ENCODE measurements at places on chromosomes 3 and 15.

DNA sequence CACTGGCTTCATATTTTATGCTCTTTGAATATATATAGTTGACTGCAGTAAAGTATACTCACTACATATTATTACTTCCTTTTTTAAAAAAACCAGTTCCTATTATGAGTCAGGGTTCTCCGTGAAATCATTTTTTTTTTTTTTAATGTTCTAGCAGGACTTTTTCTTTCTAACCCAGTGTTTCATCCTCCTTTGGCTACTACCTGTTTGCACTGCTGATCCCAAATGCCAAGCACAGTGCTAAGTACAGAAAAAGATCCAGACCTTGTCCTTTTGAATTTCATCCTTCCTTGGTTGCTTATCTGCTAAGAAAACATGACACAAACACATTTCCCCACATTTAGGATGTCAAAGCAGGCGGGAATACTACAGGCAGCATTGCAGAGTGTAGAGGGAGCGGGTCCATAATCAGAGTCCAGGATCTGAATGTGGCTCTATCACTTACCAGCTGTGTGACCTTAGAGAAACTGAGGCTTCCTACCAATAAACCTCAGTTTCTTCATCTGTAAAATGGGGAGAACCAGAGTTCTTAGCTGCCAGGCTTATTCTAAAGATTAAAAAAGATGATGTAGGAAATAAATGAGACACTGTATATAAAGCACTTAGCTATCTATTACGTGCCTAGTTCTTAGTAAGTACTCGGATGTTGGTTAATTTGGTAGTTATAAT, 37.2 kb upstream of the ANPEP start:
- no peak for DNase-seq

DNA sequence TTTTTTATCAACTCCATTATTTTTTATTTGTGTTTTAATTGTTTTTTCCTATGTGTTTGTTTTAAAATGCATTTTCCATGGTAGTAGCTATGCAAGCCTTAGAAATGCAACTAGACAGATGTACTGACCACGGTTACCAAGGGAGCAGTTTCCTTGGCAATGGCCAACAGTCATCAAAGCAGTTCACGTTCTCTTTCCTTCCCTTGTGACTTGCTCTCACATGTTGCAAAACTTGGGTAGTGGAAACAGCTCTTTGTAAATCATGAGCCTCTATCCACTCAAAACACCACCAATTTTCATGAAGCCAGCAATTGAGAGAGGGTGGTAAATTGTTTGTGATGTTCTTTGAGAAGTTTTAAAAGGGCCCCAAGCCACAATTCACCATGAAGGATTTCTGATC, 499.4 kb upstream of the MDFIC2 start:
- DNase-seq = no peak

DNA sequence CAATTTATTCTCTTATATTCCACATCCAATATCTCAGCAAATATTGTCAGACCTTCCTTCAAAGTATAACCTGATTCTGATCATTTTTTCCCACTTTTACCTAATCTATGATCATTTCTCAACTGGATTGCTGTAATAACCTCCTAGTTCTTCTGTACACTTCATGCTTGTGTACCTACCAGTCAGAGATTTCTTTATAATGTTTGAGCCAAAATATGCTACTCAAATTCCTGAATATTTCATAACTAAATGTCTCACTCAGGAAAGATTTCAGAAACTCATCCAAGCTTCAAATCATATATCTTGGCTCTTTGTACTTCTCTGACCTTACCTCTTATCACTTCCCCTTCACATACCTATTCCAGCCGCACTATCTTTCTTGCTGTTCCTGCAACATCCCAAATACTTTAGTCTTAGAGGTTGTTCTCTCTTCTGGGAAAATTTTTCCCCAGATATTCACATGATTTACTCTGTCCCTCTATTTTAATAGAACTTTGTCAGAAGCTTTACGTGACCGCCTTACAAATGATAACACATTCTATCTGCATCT, 20.0 kb downstream of the BCHE start:
- no peak for DNase-seq

GRCh38 chr3:127030508-127031412, 47.8 kb downstream of the PLXNA1 start:
- no peak for DNase-seq

DNA sequence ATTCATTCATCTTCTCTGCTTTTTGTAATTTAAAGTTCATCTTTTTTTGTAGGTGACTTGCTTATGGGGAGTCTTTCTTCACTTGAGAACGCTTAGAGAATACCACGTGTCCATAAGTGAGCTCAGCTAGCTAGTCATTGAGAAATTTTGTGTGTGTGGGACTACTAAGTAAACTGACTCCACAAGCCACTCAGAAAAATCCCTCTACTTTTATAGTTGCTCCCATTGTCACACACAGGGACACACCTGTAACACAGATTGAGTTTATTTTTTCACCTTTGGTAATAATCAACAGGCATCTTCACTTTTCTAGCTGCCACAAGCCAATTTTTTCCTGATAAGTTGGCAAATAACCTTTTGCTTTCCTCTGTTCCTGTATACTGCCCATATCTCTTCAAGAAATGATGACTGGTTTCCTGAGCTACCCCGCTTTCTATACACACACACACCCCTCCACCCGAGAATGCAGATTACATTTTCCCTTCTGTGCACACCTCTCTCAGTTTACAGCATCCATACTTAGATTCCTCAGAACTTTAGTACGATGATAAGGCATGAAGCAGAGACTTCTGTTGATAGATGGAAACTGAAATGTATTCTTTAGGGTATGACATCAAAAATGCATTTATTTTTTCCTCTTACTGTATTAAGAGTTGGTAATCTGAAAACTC, 4.6 kb downstream of the TSC22D2 start:
- no peak for DNase-seq

Measured in stimulated activated CD4-positive, alpha-beta T cell treated with anti-CD3 and anti-CD28 coated beads, Interleukin-12 subunit alpha, Interleukin-12 subunit beta, amount 100 ng/mL, for 4 hours (primary cell).